ENCODE measurements at places on chromosomes 7 and 10.

DNA sequence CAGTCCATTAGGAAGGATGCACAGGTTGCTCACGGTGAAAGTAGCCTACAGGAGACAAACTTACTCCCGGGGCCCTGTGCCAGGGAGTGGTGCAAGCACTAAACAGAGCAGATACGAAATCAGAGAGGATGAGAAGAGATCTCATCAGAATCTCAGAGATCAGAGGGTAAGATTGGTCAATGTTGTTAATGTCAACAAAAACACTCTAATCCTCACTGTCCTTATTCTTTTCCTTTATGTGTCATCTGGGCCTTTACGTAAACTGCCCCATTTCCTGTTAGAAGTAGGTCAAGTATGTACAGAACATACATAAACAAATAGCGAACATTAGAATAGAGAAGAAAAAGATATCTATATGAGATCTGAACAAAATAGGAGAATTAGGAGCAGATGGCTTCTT lies 163.1 kb downstream of the PPP1R17 start:
- no peaks in the 10 kb centered on the region for H3K27me3 ChIP-seq
- no peak overlapping the region for H3K4me3 ChIP-seq
- H3K36me3 ChIP-seq: no peaks in the 10 kb centered on the region
- DNase-seq: no peak
- no peak overlapping the region for H3K27ac ChIP-seq

GRCh38 chr10:132945125-132945893 lies 2.9 kb upstream of the CFAP46 start:
- no peak for DNase-seq
- peaks cover 2% of the 10 kb centered on the region for H3K4me1 ChIP-seq
- peaks cover 47% of the 10 kb centered on the region for H3K27me3 ChIP-seq
- no peak overlapping the region for H3K4me3 ChIP-seq

- H3K36me3 ChIP-seq: no peaks in the 10 kb centered on the region
- H3K27ac ChIP-seq: no peak overlapping the region
- no peak overlapping the region for H3K4me3 ChIP-seq
Observed at GRCh38 chr7:22559829-22560489, 60.0 kb upstream of the STEAP1B start.

DNA sequence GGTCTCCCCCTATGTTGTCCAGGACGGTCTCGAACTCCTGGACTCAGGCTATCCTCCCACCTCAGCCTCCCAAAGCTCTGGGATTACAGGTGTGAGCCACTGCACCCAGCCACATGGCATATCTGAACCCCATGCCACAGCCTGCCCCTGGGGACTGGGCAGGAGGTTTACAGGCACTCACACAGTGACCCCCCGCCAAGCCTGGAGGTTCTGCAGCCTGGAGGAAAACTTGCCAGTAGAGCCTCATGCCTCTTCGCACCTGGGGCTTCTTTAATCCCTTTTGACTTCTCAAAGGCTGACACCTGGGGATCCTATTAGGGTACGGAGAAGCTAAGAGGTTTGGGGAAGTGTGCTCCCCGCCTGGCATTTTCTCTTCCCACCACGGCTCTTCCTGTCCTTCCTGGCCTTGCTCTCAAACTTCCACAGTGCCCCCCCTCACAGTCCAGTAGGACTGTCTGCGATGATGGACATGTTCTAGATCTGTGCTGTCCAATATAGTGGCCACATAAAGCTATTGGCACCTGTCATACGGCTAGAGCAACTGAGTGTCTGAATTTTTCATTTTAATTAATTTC lies 11.4 kb upstream of the KCP start:
- no peak overlapping the region for H3K4me3 ChIP-seq
- H3K36me3 ChIP-seq: no peaks in the 10 kb centered on the region
- DNase-seq: no peak
- H3K27me3 ChIP-seq: peaks cover 72% of the 10 kb centered on the region
- no peak overlapping the region for H3K27ac ChIP-seq

DNA sequence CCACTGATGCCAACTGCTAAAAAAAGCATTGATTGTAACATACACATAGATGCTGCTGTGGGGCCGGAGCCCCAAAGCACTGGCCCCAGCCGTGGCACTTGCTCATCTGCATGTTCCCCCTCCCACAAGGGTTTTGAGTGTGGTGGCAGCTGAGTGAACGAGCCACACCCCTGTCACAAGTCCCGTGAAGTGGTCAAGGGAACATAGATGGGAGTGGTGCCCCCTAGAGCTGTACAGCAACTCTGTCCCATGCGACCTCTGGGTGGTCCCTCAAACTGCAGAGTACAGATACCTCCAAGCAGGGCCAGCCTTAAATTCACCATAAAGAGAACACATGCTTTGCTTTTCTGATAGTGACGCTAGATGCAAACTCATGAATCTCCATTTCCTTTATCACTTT lies 503.3 kb upstream of the NRP1 start:
- H3K4me3 ChIP-seq: no peak overlapping the region
- H3K36me3 ChIP-seq: no peaks in the 10 kb centered on the region
- no peak for DNase-seq
- H3K27me3 ChIP-seq: no peaks in the 10 kb centered on the region

DNA sequence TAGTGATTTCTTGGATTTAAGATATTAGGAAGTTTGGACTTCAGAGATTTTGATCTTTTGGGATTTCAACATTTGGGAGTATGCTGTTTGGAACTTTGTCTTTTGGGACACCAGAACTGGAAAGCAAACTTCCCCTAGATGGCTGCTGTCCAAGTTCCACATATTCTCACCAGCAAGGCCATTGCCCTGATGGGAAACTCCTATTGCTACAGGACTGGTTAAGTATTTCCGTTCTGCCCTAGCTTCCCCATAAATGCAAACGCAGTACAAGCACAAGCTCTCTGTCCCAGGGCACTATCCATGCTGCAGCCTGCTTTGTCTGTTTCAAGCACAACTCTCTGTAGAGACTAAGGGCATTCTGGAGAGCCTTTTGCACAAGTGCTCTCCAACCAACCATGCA lies 79.3 kb upstream of the SLC25A13 start:
- no peaks in the 10 kb centered on the region for H3K4me1 ChIP-seq
- DNase-seq: no peak

DNA sequence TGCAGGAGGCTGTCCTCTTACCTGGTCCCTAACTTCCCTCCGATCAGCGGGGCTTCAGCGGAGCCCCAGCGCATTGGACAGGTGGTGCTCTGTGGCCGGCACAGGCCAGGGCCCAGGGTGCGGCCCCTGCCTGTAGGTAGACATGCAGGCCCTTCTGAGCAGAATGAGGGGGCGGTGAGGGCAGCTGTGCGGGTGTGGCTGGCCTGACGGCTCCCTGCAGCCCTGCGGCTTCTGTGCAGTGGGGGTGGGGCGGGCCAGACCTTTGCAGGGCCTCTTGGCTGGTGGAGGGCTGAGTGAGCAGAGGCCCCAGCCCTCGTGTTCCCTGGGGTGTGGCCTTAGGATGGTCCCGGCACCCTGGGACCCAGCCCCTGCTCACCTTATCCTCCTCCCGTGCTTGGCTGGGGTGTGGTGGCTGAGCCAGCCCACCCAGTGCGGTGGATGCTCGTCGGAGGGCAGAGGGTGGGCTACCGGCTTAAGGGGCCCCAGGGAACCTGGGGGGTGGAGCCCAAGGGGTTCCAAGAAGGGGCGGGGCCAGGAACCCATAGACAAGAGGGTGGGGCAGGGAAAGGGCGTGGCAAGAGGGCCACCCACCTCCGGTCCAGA lies 175.2 kb upstream of the TNRC18 start:
- peaks cover 42% of the 10 kb centered on the region for H3K27me3 ChIP-seq
- no peaks in the 10 kb centered on the region for H3K36me3 ChIP-seq
- H3K4me3 ChIP-seq: no peak overlapping the region
- peaks cover 24% of the 10 kb centered on the region for H3K4me1 ChIP-seq

GRCh38 chr10:87723500-87723899 lies 63.8 kb downstream of the PAPSS2 start:
- H3K27me3 ChIP-seq: peaks cover 9% of the 10 kb centered on the region
- H3K4me3 ChIP-seq: no peak overlapping the region
- DNase-seq: no peak
- H3K27ac ChIP-seq: no peak overlapping the region
- H3K4me1 ChIP-seq: no peaks in the 10 kb centered on the region
- no peaks in the 10 kb centered on the region for H3K36me3 ChIP-seq

DNA sequence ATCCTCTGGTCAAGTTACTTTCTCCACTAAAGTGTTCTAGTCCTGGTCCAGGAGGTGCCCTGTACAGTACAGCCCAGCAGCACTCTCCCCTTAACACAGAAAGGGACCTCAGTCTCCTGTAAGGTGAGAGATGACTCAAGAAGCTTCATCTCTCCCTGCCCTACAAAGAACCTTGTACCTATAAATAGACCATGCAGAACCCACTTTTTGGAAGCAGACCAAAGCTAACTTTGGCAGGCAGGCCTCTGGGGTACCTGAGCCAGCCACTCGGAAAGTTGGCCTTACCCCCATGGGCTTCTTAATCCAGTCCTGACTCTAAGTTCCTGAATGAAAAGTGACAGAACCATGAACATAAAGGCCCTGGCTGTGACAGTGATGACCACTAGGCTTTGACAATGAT lies 454.8 kb downstream of the KCNMA1 start:
- H3K36me3 ChIP-seq: no peaks in the 10 kb centered on the region
- no peak for DNase-seq
- no peak overlapping the region for H3K27ac ChIP-seq

DNA sequence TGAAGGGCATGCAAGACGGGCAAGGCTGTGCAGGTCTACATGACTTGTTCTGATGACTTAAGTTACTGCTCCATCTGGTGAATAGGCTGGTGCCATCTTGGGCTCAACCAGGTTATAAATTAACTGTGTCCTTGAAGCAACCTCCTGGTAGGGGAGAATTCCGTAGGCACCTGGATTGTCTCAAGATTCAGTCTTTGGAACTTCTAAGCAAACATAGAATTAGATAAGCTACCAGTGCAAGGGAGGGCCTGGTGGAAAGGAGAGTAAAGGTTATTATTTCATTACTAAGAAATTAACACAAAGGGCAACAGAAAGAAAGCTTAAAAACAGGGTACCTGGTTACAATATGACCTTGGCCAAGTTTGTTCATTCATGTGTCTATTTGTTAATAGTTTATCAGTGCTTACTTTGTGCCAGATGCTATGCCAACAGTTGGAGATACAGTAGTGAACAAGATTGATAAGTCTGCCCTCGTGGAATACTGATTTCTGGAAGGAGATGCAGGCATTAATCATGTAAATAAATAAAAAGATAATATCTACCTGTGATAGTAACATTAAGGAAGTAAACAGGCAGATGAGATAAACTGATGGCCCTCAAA lies 107.0 kb upstream of the PALS2 start:
- H3K27ac ChIP-seq: no peak overlapping the region
- no peak overlapping the region for H3K4me3 ChIP-seq
- no peaks in the 10 kb centered on the region for H3K36me3 ChIP-seq
- H3K27me3 ChIP-seq: no peaks in the 10 kb centered on the region
- no peak for DNase-seq
- H3K4me1 ChIP-seq: no peaks in the 10 kb centered on the region

- no peaks in the 10 kb centered on the region for H3K27me3 ChIP-seq
- peak overlapping the region; percentile 96 for H3K27ac ChIP-seq
- peaks cover 49% of the 10 kb centered on the region for H3K36me3 ChIP-seq
- peaks cover 91% of the 10 kb centered on the region for H3K4me1 ChIP-seq
- H3K4me3 ChIP-seq: no peak overlapping the region
Observed at GRCh38 chr7:5687936-5688630, 93.4 kb downstream of the RNF216 start.

DNA sequence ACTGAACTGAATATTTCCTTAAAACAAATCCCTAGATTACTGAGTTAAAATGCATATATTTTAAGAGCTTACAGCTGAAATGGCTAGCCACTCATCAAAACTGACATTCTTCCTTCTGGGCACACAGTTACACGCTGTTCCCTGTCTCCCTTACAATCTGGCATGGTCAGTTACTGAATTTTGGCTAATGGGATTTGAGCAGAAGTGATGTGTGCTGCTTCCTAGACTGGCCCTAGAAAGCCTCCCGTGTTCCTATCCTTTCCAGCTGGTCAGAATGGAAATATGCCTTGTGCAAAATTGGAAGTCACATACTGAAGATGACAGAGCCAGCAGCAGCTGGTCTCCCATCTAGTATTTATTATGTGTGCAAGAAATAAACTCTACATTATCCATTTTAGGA lies 128.7 kb upstream of the NAMPT start:
- H3K27ac ChIP-seq: no peak overlapping the region
- no peak overlapping the region for H3K4me3 ChIP-seq
- H3K36me3 ChIP-seq: no peaks in the 10 kb centered on the region
- H3K27me3 ChIP-seq: peaks cover 10% of the 10 kb centered on the region
- no peaks in the 10 kb centered on the region for H3K4me1 ChIP-seq

GRCh38 chr10:14405076-14406065 lies 74.6 kb upstream of the FRMD4A start:
- DNase-seq: no peak
- H3K27ac ChIP-seq: no peak overlapping the region
- peaks cover 13% of the 10 kb centered on the region for H3K4me1 ChIP-seq
- H3K4me3 ChIP-seq: no peak overlapping the region
- peaks cover 59% of the 10 kb centered on the region for H3K27me3 ChIP-seq
- H3K36me3 ChIP-seq: no peaks in the 10 kb centered on the region

DNA sequence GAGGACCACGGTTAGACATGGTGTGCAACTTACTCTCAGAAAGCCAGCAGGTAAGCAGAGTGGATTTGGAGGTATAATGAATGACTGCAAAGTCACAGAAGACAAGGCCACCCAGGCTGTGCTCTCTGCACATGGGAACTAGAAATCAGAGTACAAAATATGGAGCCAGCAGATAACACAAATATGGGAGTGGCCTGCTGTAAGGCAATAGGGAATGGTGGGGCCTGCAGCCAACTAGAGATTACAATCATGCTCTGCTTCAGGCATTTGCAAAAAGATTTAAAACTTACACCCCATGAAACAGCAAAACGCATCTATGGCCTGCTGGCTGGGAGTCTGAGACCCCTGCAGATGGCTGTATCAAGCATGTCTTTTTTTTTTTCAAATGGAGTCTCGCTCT lies 47.0 kb downstream of the RGS10 start:
- no peak for DNase-seq
- peaks cover 75% of the 10 kb centered on the region for H3K4me1 ChIP-seq
- H3K27me3 ChIP-seq: no peaks in the 10 kb centered on the region
- H3K27ac ChIP-seq: no peak overlapping the region

- H3K27ac ChIP-seq: peak overlapping the region; percentile 94
- DNase-seq: peak; percentile 58
- peaks cover 7% of the 10 kb centered on the region for H3K36me3 ChIP-seq
- H3K4me1 ChIP-seq: peaks cover 36% of the 10 kb centered on the region
Observed at GRCh38 chr7:66682350-66683093, 53.8 kb downstream of the KCTD7 start.

DNA sequence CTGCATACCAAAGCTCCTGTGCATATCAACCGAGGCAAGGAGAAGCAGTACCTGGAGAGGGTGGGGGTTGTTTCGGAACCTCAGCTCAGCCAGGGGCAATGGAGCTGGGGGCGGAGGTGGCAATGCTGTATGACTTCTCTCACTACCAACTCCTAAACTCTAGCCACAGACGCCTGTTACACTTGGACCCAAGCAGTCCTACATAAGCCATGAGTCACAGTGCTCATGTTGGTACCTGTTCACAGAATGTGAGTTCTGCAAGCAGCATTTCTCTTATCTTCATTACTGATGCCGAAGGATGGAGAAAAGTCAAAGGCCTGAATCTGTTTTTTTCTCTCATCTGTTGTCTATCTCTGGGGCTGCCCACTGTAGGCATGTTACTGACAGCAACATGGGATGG lies 3.2 kb upstream of the RAB18 start:
- H3K36me3 ChIP-seq: peaks cover 8% of the 10 kb centered on the region
- H3K4me3 ChIP-seq: no peak overlapping the region
- H3K27me3 ChIP-seq: peaks cover 16% of the 10 kb centered on the region
- no peak overlapping the region for H3K27ac ChIP-seq
- H3K4me1 ChIP-seq: peaks cover 22% of the 10 kb centered on the region
- DNase-seq: no peak

Measured in activated naive CD4-positive, alpha-beta T cell treated with anti-CD3 and anti-CD28 coated beads, Interleukin-2, amount 10 ng/mL, durations not matched to agents 7 days and 5 days (primary cell).